ENCODE measurements at places on chromosomes 7 and 10. TPM values are rescaled to one million over a fixed set of nuclear protein-coding genes. Genes with fewer than 3 reads are reported as not detected.

The PARD3 gene
- total RNA-seq, result 62.4 TPM

The GFRA1 gene
- total RNA-seq, result not detected

DNA sequence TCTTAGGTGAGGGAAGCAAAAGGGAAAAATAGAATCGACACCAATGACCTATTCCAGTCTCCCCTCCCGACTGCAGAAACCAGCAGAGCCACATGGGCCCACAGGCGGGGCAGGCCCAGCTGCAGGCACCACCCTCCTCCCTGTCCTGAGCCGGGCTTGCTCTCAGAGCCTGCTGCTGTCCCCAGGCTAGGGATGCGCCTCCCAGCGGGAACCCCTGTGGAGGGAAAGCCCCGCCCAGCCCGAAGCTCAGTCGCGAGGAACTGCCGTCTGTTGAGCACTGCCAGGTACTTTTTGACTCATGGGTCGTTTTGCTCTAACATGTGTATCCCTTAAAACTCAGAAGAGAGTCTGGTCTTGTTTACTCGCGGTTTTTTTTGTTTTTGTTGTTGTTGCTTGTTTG, 124.5 kb upstream of the RET start:
- H3K4me3 ChIP-seq, result peak overlapping the region; percentile 58
- peaks cover 28% of the 10 kb centered on the region for H3K27me3 ChIP-seq
- H3K27ac ChIP-seq, result no peak overlapping the region
- peaks cover 12% of the 10 kb centered on the region for H3K4me1 ChIP-seq
- H3K36me3 ChIP-seq, result no peaks in the 10 kb centered on the region
- peak; percentile 62 for DNase-seq

DNA sequence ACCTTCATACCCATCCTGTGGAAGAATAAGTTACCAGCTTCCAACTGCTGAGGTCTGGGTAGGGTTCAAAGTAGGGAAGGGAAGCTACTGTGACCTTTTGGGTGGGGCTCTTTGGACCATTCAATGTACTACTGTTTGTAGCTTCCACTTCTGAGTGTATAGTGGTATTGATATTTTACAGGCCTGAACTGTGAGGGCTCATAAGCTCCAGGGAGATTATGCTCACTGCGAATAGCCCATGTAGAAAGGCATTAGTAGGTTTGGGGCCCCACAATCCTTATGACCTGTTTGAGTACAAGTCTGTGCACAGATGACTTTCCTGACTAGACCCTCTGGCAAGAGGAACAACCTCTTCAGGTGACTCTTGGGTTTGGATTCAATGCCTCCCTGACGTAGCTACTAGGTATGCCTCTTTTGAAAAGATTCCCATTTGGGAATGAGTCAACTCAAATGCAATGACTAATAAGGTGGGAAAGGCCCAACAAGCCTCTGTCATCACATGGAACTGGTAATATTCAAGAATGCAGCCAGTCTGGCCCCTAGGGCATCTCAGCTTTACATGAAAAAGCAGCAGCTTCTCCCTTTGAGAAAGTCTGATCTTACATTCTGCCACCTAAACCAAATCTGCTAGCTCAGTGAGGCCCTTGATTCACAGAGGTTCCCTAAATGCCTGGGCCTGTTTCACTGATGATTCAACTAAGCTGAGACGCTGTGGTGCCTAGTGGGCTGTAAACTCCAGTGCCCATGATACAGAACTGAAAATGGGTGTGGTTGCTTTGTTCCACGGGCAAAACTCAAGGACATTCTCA, 79.8 kb downstream of the ABI1 start:
- no peaks in the 10 kb centered on the region for H3K27me3 ChIP-seq
- H3K36me3 ChIP-seq, result no peaks in the 10 kb centered on the region
- peaks cover 39% of the 10 kb centered on the region for H3K4me1 ChIP-seq
- peak; percentile 50 for DNase-seq
- peak overlapping the region; percentile 75 for H3K27ac ChIP-seq

- peaks cover 4% of the 10 kb centered on the region for H3K36me3 ChIP-seq
- no peak for DNase-seq
- H3K27ac ChIP-seq, result no peak overlapping the region
- H3K4me3 ChIP-seq, result no peak overlapping the region
- H3K27me3 ChIP-seq, result no peaks in the 10 kb centered on the region
Observed at GRCh38 chr7:2040201-2040892, 192.4 kb downstream of the MAD1L1 start.

Data from Calu3 (cell line).